ENCODE measurements at places on chromosomes 12 and 14.

GRCh38 chr12:78562368-78563205, 302.0 kb upstream of the SYT1 start:
- no peaks in the 10 kb centered on the region for H3K27me3 ChIP-seq
- H3K27ac ChIP-seq = no peak overlapping the region
- ATAC-seq = no peak
- H3K4me3 ChIP-seq = no peak overlapping the region

- no peak overlapping the region for H3K27ac ChIP-seq
- H3K4me1 ChIP-seq = no peaks in the 10 kb centered on the region
- H3K27me3 ChIP-seq = peaks cover 6% of the 10 kb centered on the region
- H3K36me3 ChIP-seq = no peaks in the 10 kb centered on the region
- ATAC-seq = no peak
- H3K4me3 ChIP-seq = no peak overlapping the region
Observed at GRCh38 chr14:100755649-100756048, 29.0 kb downstream of the DLK1 start.

- no peak for ATAC-seq
- H3K27me3 ChIP-seq = no peaks in the 10 kb centered on the region
- H3K27ac ChIP-seq = no peak overlapping the region
- H3K4me3 ChIP-seq = no peak overlapping the region
- no peaks in the 10 kb centered on the region for H3K4me1 ChIP-seq
Observed at GRCh38 chr14:60945984-60946383, 34.9 kb downstream of the TRMT5 start.

- ATAC-seq = no peak
- H3K27me3 ChIP-seq = no peaks in the 10 kb centered on the region
- H3K4me1 ChIP-seq = peaks cover 15% of the 10 kb centered on the region
- H3K27ac ChIP-seq = peak overlapping the region; percentile 95
- H3K36me3 ChIP-seq = no peaks in the 10 kb centered on the region
Observed at GRCh38 chr12:11798006-11798708, 148.7 kb downstream of the ETV6 start.

GRCh38 chr12:5507401-5507935, 75.6 kb downstream of the NTF3 start:
- no peaks in the 10 kb centered on the region for H3K36me3 ChIP-seq
- no peak overlapping the region for H3K4me3 ChIP-seq
- peaks cover 15% of the 10 kb centered on the region for H3K27me3 ChIP-seq
- no peak for ATAC-seq
- no peak overlapping the region for H3K27ac ChIP-seq
- peaks cover 14% of the 10 kb centered on the region for H3K4me1 ChIP-seq

DNA sequence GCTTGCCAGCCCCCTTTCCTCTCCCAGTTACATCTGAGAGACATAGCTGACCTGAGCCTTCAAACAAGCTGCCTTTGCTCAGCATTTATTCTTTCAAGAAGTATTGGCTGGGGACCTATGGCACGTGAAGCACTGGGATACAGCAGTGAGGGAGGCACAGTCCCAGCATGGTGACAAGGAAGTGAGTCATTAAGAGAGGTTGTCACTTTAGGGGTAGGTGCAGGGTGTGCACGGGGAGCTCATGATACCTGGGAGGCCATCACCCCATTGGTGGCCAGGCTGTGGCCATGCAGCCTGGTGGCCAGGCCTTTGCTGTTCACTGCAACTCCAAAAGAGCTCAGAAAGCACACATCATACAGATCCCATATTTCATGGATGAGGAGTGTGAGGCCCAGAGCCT, 5.7 kb upstream of the KRT75 start:
- peaks cover 19% of the 10 kb centered on the region for H3K27me3 ChIP-seq
- H3K36me3 ChIP-seq = no peaks in the 10 kb centered on the region
- no peak overlapping the region for H3K27ac ChIP-seq
- ATAC-seq = no peak
- H3K4me3 ChIP-seq = no peak overlapping the region

- H3K36me3 ChIP-seq = no peaks in the 10 kb centered on the region
- H3K4me3 ChIP-seq = no peak overlapping the region
- ATAC-seq = no peak
- H3K27me3 ChIP-seq = peaks cover 43% of the 10 kb centered on the region
Observed at GRCh38 chr14:106209755-106210154, 683.4 kb downstream of the TMEM121 start.

DNA sequence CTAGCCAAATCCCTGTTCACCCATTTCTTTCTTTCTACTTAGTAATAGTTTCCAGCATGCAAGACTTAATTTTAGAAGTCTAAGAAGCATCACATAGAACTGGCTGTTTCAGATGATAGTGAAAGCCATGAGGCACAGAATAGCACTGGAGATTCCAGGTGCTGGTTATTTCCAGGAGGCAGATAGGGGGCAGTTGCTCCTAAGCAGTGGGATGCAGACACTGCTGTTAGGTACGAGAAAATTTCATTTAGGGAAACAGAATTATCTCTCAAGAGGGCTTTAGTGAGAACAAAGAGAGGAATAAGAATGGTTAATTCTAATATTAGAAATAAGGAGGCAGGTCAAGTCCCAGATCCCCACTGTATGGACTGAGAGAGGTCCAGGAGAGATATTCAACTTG, 3.6 kb upstream of the MDGA2 start:
- H3K4me1 ChIP-seq = peaks cover 25% of the 10 kb centered on the region
- H3K27ac ChIP-seq = no peak overlapping the region
- no peak for ATAC-seq
- peaks cover 54% of the 10 kb centered on the region for H3K27me3 ChIP-seq
- H3K36me3 ChIP-seq = no peaks in the 10 kb centered on the region
- H3K4me3 ChIP-seq = no peak overlapping the region

- ATAC-seq = no peak
- H3K4me1 ChIP-seq = peaks cover 28% of the 10 kb centered on the region
- H3K36me3 ChIP-seq = no peaks in the 10 kb centered on the region
- no peaks in the 10 kb centered on the region for H3K27me3 ChIP-seq
- H3K27ac ChIP-seq = no peak overlapping the region
Observed at GRCh38 chr14:77309131-77309530, 11.6 kb downstream of the POMT2 start.

DNA sequence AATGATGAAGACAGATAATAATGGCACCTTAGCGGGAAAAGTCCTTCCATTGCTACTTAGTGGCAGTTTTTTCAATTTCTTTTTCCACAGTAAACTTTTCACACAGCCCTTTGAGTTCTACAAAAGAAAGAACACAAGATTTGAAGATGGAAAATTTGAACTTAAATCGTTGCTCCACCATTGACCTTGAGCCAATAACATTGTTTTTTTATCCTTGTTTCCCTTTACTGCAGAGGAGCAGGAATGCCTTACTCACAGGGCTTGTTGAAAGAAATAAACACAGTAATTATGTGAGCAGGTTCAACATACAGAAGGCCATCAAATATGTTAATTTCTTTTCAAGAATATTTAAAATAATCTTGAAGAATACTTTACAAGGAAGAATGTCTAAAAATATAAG, 181.5 kb upstream of the KRR1 start:
- ATAC-seq = no peak
- no peaks in the 10 kb centered on the region for H3K4me1 ChIP-seq
- no peaks in the 10 kb centered on the region for H3K36me3 ChIP-seq
- H3K4me3 ChIP-seq = no peak overlapping the region

DNA sequence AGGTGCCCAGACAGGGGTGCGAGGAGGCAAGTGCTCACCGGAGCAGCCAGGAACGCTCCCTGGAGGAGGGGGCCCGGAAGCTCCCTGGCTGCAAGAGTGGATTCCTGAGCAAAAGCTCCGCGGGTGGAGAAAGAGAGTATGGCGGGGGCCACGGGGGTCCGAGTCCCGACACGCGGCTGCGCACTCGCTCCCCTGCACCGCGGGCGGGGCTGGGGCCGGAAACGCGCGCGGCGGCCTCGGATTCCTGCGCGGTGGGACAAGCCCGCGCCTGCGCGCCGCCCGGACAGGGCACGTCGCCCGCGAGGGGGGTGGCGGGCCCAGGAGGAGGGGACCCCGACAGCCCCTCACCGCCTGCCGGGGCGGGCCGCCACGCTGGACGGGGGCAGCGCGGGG, 27.8 kb upstream of the GPR132 start:
- H3K27ac ChIP-seq = peak overlapping the region; percentile 95
- no peaks in the 10 kb centered on the region for H3K36me3 ChIP-seq
- H3K4me1 ChIP-seq = peaks cover 65% of the 10 kb centered on the region
- no peaks in the 10 kb centered on the region for H3K27me3 ChIP-seq
- peak; percentile 68 for ATAC-seq
- peak overlapping the region; percentile 53 for H3K4me3 ChIP-seq

- H3K4me3 ChIP-seq = no peak overlapping the region
- no peak overlapping the region for H3K27ac ChIP-seq
- H3K27me3 ChIP-seq = no peaks in the 10 kb centered on the region
- no peaks in the 10 kb centered on the region for H3K36me3 ChIP-seq
Observed at GRCh38 chr14:60965402-60965801, 15.5 kb downstream of the TRMT5 start.

GRCh38 chr12:116547955-116548501, 11.2 kb upstream of the MAP1LC3B2 start:
- H3K4me3 ChIP-seq = no peak overlapping the region
- H3K27ac ChIP-seq = no peak overlapping the region
- H3K36me3 ChIP-seq = no peaks in the 10 kb centered on the region

DNA sequence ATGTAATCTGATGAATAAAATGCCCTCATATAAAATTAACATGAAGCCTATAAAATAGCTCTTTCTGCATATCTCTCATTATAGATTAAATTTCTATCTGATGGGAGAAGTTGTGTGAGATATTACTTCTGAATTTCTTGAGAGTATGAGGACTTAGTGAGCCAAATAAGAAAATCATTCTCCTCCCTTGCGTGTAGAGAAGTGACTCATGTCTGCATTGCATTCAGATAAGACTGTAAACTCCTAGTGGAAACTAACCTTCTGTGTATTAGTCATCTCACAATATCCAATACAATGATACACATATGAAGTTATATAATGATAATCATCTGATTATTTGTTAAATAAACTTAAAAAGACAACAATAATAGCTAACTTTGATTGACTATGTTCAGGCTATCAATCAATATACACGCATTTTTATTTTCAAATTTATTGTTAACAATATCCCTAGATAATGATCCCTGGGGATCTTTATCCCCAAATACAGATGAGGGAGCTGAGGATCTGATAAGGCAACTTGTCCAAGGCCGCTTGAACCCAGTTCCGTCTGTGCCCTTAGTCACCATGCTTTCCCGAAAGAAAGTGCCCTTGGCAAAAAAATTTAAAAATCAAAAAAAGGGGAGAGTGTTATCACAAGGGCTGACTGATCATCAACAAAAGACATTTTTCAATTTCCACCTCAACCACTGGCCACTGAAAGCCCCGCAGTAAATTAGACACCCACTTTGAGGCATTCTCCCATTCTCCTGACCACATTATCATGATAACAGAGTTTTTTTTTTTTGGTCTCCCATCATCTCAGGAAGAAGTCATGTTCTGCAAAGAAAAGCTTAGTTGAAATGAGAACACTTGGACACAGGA, 189.2 kb upstream of the RASSF8 start:
- H3K4me1 ChIP-seq = no peaks in the 10 kb centered on the region
- H3K36me3 ChIP-seq = no peaks in the 10 kb centered on the region
- H3K27me3 ChIP-seq = no peaks in the 10 kb centered on the region
- H3K4me3 ChIP-seq = no peak overlapping the region
- H3K27ac ChIP-seq = no peak overlapping the region

- H3K4me1 ChIP-seq = no peaks in the 10 kb centered on the region
- ATAC-seq = no peak
- H3K27me3 ChIP-seq = no peaks in the 10 kb centered on the region
- H3K36me3 ChIP-seq = no peaks in the 10 kb centered on the region
- no peak overlapping the region for H3K27ac ChIP-seq
- H3K4me3 ChIP-seq = no peak overlapping the region
Observed at GRCh38 chr12:69068448-69068847, 135.5 kb upstream of the CPM start.

GRCh38 chr12:189622-189962, 24.4 kb downstream of the SLC6A12 start:
- H3K36me3 ChIP-seq = no peaks in the 10 kb centered on the region
- H3K27me3 ChIP-seq = peaks cover 46% of the 10 kb centered on the region
- no peaks in the 10 kb centered on the region for H3K4me1 ChIP-seq
- no peak for ATAC-seq

DNA sequence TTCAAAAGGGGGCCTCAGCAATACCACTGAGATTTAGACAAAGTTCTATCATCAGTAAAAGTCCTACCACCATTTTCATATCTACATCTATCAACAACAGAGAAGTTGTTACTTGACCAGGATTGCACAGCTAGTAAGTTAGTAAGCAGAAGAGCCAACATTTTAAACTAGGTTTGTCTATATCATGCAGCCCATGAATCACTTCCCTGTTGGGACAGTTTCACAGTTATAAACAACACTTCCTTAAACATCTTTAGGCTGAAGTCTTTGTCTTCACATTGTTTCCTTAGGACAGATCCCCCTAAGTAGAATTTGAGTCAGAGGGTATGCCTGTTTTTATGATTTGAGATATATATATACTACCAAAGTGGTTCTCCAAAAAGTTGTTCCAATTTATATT, 68.5 kb downstream of the DAO start:
- H3K4me3 ChIP-seq = no peak overlapping the region
- H3K27ac ChIP-seq = no peak overlapping the region
- no peak for ATAC-seq
- H3K36me3 ChIP-seq = no peaks in the 10 kb centered on the region
- H3K4me1 ChIP-seq = no peaks in the 10 kb centered on the region

- peak; percentile 16 for ATAC-seq
- H3K27ac ChIP-seq = no peak overlapping the region
- H3K4me3 ChIP-seq = no peak overlapping the region
- no peaks in the 10 kb centered on the region for H3K27me3 ChIP-seq
- no peaks in the 10 kb centered on the region for H3K4me1 ChIP-seq
Observed at GRCh38 chr12:32600681-32601080, 78.4 kb upstream of the DNM1L start.

DNA sequence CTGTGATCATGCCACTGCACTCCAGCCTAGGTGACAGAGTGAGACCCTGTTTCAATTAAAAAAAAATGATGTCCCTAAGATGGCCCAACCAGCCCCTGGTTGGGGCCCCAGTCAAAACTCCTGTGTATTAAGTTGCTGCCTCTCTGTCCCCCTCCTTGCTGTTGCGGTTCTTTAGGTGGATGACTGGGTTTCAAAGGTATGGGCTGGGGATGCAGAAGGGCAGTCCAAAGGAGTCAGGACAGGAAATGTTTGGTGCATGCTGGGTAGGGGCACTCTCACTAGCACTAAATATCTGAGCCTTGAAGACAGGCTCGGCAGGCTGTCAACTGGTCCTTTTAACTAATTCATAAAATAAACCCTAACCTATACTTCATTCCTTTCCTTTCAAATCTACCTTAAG, 12.0 kb upstream of the PIP4K2C start:
- H3K27me3 ChIP-seq = no peaks in the 10 kb centered on the region
- H3K4me3 ChIP-seq = no peak overlapping the region
- H3K36me3 ChIP-seq = no peaks in the 10 kb centered on the region
- no peak for ATAC-seq
- no peak overlapping the region for H3K27ac ChIP-seq

GRCh38 chr12:110270125-110270962, 10.7 kb upstream of the ATP2A2 start:
- no peaks in the 10 kb centered on the region for H3K36me3 ChIP-seq
- H3K4me3 ChIP-seq = no peak overlapping the region
- peak overlapping the region; percentile 73 for H3K27ac ChIP-seq
- no peaks in the 10 kb centered on the region for H3K27me3 ChIP-seq
- ATAC-seq = peak; percentile 67

Measured in gastroesophageal sphincter (tissue), 4 donors.